ENCODE measurements at places on chromosomes 4 and X.

DNA sequence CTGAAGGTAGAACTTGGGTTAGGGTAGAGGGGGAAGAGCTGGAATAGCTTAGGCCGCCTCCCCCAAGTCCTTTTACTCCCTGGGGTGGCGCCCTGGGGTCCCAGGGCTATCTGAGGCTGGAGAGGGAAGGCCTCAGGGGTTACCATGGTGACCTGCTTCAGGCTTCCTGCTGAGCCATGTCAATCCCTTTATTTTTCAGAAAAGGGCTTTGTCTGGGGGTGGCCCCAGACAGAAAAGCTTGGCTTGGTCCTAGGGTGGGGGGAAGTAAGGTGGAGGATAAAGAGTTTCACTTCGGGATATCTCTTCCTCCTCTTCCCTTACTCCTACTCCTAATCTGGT is 6.3 kb downstream of the EFNB1 start:
- no peak for DNase-seq

DNA sequence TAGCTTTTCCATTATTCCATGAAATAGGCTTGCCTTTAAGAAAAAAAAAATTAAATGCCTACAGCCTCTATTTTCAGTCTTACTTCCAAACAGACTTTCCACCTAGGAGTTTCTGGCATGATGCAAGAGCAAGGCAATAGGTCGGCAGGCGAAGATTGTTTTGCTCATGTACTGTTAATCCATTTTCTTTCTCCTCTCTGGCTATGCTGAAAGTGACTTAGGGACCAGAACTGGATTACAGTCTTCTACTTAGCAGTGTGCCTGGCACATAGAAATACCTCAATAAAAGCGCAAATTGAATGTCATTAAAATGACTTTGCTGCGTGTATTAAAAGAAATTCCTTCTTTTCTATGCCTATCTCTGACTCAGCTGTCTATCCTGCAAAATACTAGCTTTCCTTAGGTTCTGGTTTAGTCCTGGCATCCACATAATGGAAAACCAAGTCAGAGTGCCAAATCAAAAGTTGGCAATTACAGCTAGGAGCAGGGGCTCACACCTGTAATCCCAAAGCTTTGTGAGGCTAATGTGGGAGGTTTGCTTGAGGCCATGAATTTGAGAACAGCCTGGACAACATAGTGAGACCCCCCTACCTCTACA is 51.9 kb downstream of the CC2D2A start:
- no peak for DNase-seq

DNA sequence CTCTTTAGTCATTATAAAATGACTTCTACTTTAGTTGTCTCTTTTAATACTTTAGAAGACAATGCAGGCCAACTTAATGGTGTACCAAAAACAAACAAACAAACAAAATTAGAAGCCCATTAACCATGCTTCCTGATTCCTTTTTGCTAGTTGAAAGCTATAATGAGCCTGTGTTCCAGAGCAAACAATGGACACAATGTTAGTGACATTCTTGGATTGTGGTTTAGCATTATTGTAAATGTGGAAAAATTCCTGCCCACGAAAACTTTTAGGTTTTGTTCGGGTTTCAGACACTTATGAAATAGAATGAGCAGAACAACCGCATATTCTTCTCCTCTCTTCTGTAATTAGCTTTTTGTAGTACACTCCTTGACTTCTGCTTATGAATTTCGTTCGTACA is 1682.7 kb upstream of the PCDH7 start:
- DNase-seq: no peak

GRCh38 chr4:41145571-41146078 is 68.7 kb downstream of the APBB2 start:
- DNase-seq: no peak
